Nucleus accumbens (tissue), 56 donors: ENCODE measurements at places on chromosomes 5 and 9.

DNA sequence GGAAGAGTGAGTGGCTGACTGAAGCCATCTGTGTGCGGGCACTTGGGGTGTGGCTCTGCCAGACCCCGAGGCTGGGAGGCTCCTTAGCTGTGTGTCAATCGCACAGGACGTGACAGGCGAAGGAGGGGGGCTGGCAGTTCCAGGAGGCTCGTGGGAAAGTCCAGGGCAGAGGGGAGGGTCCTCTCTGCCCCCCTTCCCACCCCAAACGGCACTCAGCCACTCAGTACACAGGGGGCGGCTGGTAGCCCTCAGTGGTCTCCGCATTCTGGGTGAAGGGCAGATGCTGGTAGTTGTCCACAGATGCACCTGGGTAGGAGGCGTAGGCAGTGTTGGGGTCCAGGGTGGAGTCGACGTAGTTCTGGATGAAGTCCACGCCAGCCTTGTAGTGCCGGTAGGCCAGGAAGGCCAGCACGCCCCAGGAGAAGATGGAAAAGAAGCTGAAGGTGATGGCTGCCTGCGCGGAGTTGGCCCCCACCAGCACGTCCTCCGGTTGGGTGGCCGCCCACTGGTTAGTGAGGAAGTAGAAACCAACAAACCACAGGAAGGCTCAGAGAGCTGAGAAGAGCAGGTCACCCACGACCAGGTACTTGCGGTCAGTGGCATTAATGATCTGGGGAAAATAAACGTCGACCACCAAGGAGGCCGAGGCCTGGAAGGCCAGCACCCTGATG lies 85.4 kb upstream of the CEP78 start:
- DNase-seq, result no peak

- DNase-seq, result no peak
Measured at GRCh38 chr5:35835796-35836742, 20.6 kb upstream of the IL7R start.

DNA sequence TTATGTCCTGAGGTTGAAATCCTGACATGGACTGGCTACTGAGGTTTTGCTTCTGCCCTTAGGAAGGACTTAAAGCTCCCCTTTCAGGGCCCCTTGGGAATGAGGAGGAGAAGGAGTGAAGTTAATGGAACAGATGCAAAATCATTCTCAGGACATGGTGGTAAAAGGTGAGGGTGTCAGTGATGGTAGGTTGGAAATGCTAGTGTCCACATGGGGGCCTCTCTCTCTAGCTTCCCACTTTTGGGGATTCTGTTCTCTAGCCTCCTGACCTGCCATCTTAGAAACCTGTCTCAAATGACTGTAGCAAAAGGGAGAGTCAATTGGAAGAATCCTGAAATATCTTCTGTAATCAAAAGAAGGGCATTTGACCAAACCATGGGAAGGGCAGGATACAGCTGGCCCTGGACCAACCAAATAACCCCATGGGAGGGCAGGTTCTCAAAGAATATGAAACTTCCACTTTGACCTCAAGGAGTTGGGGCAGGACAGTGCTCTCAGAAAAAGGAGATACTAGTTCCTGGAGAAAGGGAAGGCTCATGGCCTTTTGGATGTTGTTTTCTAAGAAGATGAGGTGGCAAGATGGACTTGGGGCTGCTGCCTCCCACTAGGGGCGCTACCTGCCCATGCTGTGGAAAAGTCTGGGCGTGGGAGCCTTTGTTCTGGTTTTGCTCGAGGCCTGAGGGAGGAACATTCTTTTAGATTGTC lies 21.2 kb upstream of the MLANA start:
- DNase-seq, result no peak

- no peak for DNase-seq
Measured at GRCh38 chr5:139399501-139400121, 4.3 kb downstream of the SPATA24 start.

GRCh38 chr5:57102189-57102904 lies 71.5 kb upstream of the GPBP1 start:
- no peak for DNase-seq

GRCh38 chr5:32928761-32929160 lies 217.6 kb downstream of the NPR3 start:
- no peak for DNase-seq

- DNase-seq, result no peak
Measured at GRCh38 chr9:88652876-88653275, 117.9 kb downstream of the NXNL2 start.

DNA sequence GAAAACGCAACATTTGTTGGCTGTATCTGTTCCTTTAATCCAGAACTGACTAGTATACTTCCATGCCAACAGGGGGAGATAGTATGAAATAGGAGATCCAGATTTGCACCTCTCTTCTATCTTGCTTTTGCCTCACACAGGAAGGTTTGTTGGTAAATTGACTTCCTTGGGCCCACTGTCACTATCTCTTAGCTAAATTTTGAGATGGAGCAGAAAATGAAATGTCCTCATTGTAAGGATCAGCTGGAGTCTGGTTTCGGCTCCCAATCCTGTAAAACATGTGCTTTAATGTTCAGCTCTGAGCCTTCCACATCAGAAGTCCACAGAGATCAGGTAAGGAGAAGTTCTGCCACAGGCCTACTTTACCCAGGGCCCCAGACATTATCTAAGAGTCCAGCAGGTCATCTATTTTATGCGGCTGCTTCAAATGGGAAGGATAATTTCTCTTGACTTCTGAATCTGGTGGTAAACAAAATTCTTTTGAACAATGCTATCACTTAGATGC lies 176.8 kb downstream of the FER start:
- no peak for DNase-seq

- no peak for DNase-seq
Measured at GRCh38 chr5:377326-377981, 55.9 kb downstream of the AHRR start.

- no peak for DNase-seq
Measured at GRCh38 chr5:7036192-7036835, 323.1 kb downstream of the TENT4A start.

GRCh38 chr9:11676821-11677220 lies 1016.4 kb upstream of the TYRP1 start:
- no peak for DNase-seq

- no peak for DNase-seq
Measured at GRCh38 chr5:31944684-31945445, 229.3 kb downstream of the GOLPH3 start.

DNA sequence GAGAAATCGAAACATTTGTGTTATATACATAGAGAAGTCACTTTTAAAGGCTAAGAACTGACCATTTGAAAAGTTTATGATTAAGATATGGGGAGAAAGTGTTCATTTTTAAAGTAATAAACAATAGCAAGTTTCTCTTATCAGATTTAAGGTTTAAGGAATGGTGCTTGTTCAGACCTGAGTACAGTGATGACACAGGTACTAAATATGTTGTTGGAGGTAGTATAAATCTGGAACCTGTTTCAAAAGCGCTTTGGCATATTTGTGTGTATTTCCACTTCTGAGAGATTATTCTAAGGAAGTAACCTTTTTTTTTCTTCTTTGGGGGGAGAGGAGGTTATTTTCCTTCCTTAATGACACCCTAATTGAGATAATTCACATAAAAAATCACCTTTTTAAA lies 18.4 kb downstream of the CDC42SE2 start:
- no peak for DNase-seq
